ENCODE measurements at places on chromosomes 3 and 15. TPM values are rescaled to one million over a fixed set of nuclear protein-coding genes. Genes with fewer than 3 reads are reported as not detected.

DNA sequence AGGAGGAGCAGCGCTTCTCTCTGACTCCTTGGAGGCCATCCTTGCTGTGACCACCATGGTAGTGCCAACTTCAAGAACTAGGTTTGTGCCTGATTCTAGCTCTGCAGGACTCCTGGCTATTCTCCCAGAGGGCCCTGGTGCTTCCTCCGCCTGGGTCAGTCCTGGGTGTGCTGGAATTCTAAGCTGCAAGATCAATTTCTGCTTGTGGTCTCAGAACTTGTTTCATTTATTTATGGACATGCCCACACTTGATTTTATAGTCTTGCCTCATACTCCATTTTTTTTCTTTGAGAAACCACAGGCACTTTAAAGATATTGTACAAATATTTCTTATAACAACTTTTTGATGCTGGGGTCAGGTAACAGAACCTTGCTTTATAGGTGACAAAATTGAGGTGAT, 87.6 kb downstream of the PDCD6IP start:
- H3K27me3 ChIP-seq, result no peaks in the 10 kb centered on the region
- no peaks in the 10 kb centered on the region for H3K4me1 ChIP-seq
- H3K4me3 ChIP-seq, result no peak overlapping the region
- H3K27ac ChIP-seq, result no peak overlapping the region
- H3K36me3 ChIP-seq, result no peaks in the 10 kb centered on the region

BFSP2 gene
- total RNA-seq, result not detected

DNA sequence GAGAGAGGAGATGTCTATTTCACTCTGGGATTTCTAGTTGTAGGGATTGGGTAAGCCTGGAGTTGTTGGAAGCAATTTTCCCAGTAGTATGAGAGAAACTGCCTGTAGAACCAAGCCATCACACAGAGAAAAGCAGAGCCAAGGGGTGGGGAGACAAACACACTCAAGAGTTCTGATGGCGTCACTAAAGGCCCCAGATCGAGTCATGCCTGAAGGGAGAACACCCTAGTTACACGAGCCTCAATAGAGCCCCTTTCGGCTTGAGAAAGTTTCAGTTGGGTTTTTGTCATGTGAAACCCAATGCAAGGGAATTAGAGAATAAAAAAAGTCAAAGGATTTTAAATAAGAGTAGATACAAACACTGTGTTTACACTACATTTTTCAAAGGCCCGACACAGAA, 66.1 kb upstream of the PFN2 start:
- H3K27ac ChIP-seq, result no peak overlapping the region
- H3K36me3 ChIP-seq, result no peaks in the 10 kb centered on the region
- no peak overlapping the region for H3K4me3 ChIP-seq
- no peaks in the 10 kb centered on the region for H3K4me1 ChIP-seq
- no peak for DNase-seq
- no peaks in the 10 kb centered on the region for H3K27me3 ChIP-seq

MITF gene
- 16.5 TPM for total RNA-seq

- no peak overlapping the region for H3K4me3 ChIP-seq
- no peaks in the 10 kb centered on the region for H3K36me3 ChIP-seq
- no peaks in the 10 kb centered on the region for H3K4me1 ChIP-seq
- H3K27ac ChIP-seq, result no peak overlapping the region
- no peaks in the 10 kb centered on the region for H3K27me3 ChIP-seq
- no peak for DNase-seq
Observed at GRCh38 chr3:106168962-106169750, 300.3 kb upstream of the CBLB start.

KCNH8 gene
- total RNA-seq, result not detected

DNAH1 gene
- total RNA-seq, result 1.1 TPM

DNA sequence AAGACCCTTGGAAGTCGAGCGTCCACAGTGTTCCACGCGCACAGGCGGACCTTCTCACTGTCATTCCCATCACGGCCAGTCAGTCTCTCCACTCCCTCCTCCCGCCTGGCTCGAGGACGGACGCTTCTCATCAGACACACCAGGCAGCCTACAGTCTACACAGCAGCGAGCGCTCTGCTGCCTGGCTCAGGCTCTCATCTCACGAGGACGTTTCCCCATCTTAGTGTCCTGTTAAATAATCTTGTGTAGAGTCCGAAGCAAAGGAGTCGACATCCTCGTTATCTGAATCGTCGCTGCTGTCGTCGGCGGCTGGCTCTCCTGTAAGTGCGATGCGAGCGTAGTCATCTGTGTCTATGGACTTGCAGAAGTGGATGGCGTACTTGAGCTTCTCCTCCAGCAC, 12.4 kb upstream of the OCA2 start:
- H3K27ac ChIP-seq, result no peak overlapping the region
- peaks cover 15% of the 10 kb centered on the region for H3K4me1 ChIP-seq
- no peak for DNase-seq
- H3K27me3 ChIP-seq, result no peaks in the 10 kb centered on the region
- H3K4me3 ChIP-seq, result no peak overlapping the region

GRCh38 chr3:66492672-66493071, 8.2 kb downstream of the LRIG1 start:
- H3K4me1 ChIP-seq, result peaks cover 23% of the 10 kb centered on the region
- no peak for DNase-seq
- H3K36me3 ChIP-seq, result no peaks in the 10 kb centered on the region
- no peaks in the 10 kb centered on the region for H3K27me3 ChIP-seq

- H3K4me3 ChIP-seq, result no peak overlapping the region
- H3K4me1 ChIP-seq, result no peaks in the 10 kb centered on the region
- H3K27ac ChIP-seq, result no peak overlapping the region
- H3K27me3 ChIP-seq, result no peaks in the 10 kb centered on the region
- H3K36me3 ChIP-seq, result no peaks in the 10 kb centered on the region
- DNase-seq, result peak; percentile 45
Observed at GRCh38 chr15:28021281-28022039, 77.7 kb downstream of the OCA2 start.

GRCh38 chr15:64441852-64442251, 18.5 kb upstream of the ZNF609 start:
- H3K27ac ChIP-seq, result no peak overlapping the region
- H3K4me1 ChIP-seq, result peaks cover 20% of the 10 kb centered on the region
- DNase-seq, result no peak

ARRDC4 gene
- 4.2 TPM for total RNA-seq

GRCh38 chr3:168531116-168531515, 435.4 kb upstream of the GOLIM4 start:
- H3K36me3 ChIP-seq, result no peaks in the 10 kb centered on the region
- no peaks in the 10 kb centered on the region for H3K27me3 ChIP-seq
- no peak overlapping the region for H3K4me3 ChIP-seq
- no peak for DNase-seq

SEMA7A gene
- total RNA-seq, result 5.2 TPM

MAP1A gene
- total RNA-seq, result 37.3 TPM

GRCh38 chr15:39204031-39204430, 376.8 kb upstream of the THBS1 start:
- H3K27ac ChIP-seq, result peak overlapping the region; percentile 53
- no peaks in the 10 kb centered on the region for H3K36me3 ChIP-seq
- peaks cover 45% of the 10 kb centered on the region for H3K4me1 ChIP-seq
- H3K27me3 ChIP-seq, result no peaks in the 10 kb centered on the region
- DNase-seq, result no peak

LRTM1 gene
- not detected for total RNA-seq

- no peaks in the 10 kb centered on the region for H3K36me3 ChIP-seq
- no peak overlapping the region for H3K27ac ChIP-seq
- H3K4me1 ChIP-seq, result peaks cover 7% of the 10 kb centered on the region
- H3K27me3 ChIP-seq, result no peaks in the 10 kb centered on the region
Observed at GRCh38 chr3:58531555-58531954, 5.4 kb downstream of the ACOX2 start.

GRCh38 chr15:68335655-68336054, 58.1 kb downstream of the FEM1B start:
- no peak for DNase-seq
- H3K27me3 ChIP-seq, result no peaks in the 10 kb centered on the region
- H3K27ac ChIP-seq, result no peak overlapping the region
- no peaks in the 10 kb centered on the region for H3K36me3 ChIP-seq

SPG11 gene
- 36.8 TPM for total RNA-seq

DNA sequence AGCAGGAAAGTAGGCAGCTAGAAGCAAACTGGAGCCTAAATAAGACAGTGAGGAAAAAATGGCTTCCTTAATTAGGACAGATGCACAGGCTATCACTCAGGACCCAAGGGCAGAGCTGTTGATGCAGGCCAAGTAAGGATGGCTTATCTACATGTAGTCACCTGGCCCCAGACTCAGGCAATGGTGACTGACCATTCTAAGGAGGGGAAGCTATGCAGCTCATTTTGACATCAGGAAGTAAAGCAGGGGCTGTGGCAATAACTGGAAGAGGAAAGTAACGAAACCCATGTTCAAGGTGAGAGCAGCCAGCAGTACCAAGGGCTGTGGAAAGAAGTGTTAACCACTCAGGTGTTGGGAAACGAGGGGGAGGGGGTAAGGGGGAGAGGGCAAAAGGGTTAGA, 16.2 kb downstream of the ACAD11 start:
- no peak overlapping the region for H3K27ac ChIP-seq
- H3K36me3 ChIP-seq, result no peaks in the 10 kb centered on the region
- DNase-seq, result no peak
- H3K4me1 ChIP-seq, result peaks cover 14% of the 10 kb centered on the region
- H3K27me3 ChIP-seq, result no peaks in the 10 kb centered on the region

- peaks cover 11% of the 10 kb centered on the region for H3K4me1 ChIP-seq
- peaks cover 13% of the 10 kb centered on the region for H3K36me3 ChIP-seq
- no peak overlapping the region for H3K4me3 ChIP-seq
Observed at GRCh38 chr3:136714020-136714419, 38.2 kb downstream of the STAG1 start.

TMEM158 gene
- total RNA-seq, result 11.4 TPM

DNA sequence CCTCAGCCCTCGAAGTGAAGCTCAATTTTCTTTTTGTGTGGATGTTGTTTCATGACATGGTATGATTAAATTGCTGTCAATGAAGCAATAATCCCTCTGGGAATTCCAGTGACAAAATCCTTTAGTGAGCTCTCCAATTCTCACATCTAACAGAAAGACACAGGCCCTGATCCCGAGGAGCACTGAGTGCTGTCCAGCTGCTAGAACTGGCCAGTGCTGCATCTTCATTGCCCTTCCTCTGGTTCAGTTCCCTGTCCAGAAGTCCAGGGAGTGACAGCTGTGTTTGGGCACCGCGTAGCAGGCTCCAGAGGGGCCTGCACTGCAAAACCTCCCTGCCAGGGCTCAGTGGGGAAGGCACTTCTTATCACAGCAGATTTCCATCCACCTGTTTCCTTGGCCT, 516.8 kb upstream of the ATP11B start:
- H3K36me3 ChIP-seq, result no peaks in the 10 kb centered on the region
- H3K4me1 ChIP-seq, result peaks cover 3% of the 10 kb centered on the region
- no peak overlapping the region for H3K27ac ChIP-seq
- H3K4me3 ChIP-seq, result no peak overlapping the region
- DNase-seq, result no peak

DNA sequence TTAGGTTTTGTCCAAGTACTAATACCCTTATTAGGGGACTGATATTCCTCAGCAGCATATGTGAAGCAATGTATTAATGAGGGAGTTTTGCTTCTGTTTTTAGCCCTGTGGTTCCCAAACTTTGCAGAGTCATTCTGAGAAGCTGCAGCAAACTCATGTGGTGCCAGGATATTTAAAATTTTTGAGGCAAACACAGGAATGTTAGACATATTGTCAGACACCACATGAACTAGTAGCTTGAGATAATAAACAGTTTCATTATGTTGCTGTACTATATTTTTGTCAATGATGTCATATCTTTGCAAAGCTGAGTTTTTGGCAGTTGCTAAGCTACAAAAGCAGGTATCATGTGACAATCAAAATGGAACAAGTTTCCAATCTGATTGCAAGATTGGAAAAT, 36.6 kb downstream of the ATP6V1A start:
- H3K27ac ChIP-seq, result peak overlapping the region; percentile 98
- no peak overlapping the region for H3K4me3 ChIP-seq
- H3K4me1 ChIP-seq, result peaks cover 19% of the 10 kb centered on the region
- peak; percentile 80 for DNase-seq
- peaks cover 12% of the 10 kb centered on the region for H3K36me3 ChIP-seq

DNA sequence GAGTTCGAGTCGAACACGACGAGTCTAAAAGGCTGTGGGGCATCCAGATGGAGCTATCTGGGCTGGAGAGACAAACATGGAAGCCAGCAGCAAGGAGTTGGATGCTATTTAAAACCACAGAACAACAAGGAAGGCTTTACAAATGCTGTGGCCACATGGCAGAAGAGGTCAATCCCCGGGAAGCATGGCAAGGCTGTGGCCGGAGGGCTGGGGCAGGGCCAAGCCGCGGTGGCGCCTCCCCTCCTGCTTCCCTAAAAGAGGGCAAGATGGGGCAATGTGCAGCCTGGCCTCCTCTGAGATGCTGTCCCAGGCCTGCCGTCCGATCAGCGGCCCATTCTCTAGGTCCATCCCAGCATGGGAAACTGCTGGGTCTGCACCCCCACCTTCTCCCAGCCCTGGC, 139.1 kb downstream of the SRGAP3 start:
- H3K4me3 ChIP-seq, result no peak overlapping the region
- DNase-seq, result no peak
- no peaks in the 10 kb centered on the region for H3K27me3 ChIP-seq
- H3K27ac ChIP-seq, result no peak overlapping the region
- no peaks in the 10 kb centered on the region for H3K4me1 ChIP-seq

IGSF10 gene
- not detected for total RNA-seq

RTP1 gene
- total RNA-seq, result not detected

DNA sequence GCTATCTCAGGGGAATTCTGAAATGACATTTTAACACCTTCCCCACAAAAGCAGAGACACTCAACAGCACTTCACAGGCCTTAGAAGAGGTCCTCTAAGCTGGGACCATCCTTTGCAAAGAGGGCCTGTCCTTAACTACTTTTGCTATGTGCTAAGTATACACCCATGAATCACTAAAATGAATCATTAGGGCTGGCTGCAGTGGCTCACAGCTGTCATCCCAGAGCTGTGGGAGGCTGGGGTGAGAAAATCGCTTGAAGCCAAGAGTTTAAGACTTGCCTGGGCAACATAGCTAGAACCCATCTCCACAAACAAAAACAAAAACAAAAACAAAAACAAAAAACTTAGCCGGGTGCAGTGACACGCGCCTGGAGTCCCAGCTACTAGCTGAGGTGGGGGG, 53.9 kb upstream of the MELTF start:
- no peak for DNase-seq
- no peak overlapping the region for H3K27ac ChIP-seq
- no peak overlapping the region for H3K4me3 ChIP-seq
- no peaks in the 10 kb centered on the region for H3K4me1 ChIP-seq
- no peaks in the 10 kb centered on the region for H3K27me3 ChIP-seq
- H3K36me3 ChIP-seq, result peaks cover 26% of the 10 kb centered on the region

GRCh38 chr3:38528457-38528856, 32.3 kb downstream of the EXOG start:
- H3K27ac ChIP-seq, result no peak overlapping the region
- H3K4me1 ChIP-seq, result no peaks in the 10 kb centered on the region
- no peak overlapping the region for H3K4me3 ChIP-seq

DNA sequence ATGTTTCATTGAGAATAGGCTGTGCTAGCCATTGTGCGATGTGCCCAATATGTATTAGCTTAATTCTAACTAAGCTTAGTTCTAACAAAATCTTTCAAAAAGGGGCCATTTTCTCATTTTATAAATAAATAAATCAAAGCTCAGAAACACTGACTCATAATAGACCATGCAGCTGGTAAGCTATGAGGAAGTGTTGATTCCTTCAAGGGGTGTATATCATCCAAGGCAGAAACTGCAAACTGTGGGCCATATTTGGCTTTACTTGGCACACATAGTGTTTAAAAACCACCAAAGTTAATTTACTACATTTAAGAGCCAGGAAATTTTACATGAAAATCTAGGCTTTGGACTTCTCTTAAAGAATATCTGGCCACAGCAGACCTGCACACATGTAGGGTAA, 136.5 kb downstream of the ZNF621 start:
- no peak for DNase-seq
- H3K27me3 ChIP-seq, result no peaks in the 10 kb centered on the region
- no peaks in the 10 kb centered on the region for H3K36me3 ChIP-seq
- no peaks in the 10 kb centered on the region for H3K4me1 ChIP-seq
- no peak overlapping the region for H3K27ac ChIP-seq

Data from SJSA1 (cell line).